Stimulated activated CD4-positive, alpha-beta T cell treated with anti-CD3 and anti-CD28 coated beads, Interleukin-4, amount 100 ng/mL, for 1 hour (primary cell): ENCODE measurements at places on chromosomes 7 and 10.

GRCh38 chr10:9824631-9825071 is 1193.0 kb upstream of the CELF2 start:
- no peak for DNase-seq

DNA sequence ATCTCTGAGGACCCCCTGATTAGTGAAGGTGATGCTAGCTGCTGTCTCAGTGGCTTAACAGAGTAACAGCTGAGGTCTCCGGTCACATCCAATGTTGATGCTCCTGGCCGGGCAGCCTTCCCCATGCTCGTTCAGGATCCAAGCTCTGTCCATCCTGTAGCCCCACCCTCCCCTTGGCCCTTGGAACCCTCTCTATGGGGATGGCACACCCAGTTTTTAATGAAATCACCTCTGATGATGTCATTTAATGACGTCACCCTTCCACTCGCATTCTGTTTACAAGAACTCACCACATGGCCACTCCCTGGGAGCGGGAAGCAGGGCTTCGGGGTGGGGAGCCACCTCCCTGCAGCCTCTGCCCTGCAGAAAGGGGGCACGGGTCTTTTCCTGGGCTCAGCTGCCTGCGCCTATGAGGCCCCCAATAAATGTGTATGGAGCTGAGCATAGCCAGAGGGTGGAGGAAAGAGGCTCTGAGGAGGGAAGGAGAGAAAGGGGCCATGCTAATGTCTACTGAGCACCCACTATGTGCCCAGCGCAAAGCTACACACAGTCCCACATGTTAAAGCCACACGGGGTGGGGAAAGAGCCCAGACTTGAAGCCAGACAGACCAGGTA is 95.5 kb downstream of the OAT start:
- DNase-seq: no peak

DNA sequence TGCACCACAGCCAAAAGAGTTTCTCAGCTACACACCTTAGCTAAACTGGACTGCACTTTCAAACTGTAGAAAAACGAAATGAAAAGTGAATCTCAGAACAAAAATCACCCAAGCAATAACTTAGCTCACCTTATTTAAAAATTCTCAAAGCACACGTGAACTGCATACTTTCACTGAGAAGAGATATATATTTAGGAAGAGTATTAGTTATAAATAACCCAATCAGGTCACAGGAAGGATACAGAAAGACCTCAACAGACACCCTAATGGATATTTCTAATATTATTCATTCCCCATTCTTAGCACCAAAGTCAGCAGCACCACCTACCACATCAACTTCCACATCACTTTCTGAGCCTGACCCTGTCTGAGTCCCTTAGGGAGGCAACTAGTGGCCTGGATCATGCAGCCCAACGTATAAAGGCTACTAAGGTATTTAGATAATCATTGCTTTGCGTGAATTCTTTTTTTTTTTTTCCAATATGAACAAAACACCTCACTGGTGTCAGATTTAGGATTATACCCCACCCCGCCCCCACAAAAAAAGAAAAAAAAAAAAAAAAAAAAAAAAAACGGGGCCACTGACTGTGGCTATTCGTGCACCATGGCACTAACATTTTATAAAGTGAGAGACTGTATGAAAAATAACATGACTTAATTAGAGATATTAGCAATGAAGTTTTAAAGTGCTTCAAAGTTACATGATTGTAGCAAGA is 2.6 kb downstream of the ABI1 start:
- DNase-seq: no peak

- DNase-seq: no peak
Observed at GRCh38 chr10:76911184-76911583, 726.4 kb downstream of the KCNMA1 start.

DNA sequence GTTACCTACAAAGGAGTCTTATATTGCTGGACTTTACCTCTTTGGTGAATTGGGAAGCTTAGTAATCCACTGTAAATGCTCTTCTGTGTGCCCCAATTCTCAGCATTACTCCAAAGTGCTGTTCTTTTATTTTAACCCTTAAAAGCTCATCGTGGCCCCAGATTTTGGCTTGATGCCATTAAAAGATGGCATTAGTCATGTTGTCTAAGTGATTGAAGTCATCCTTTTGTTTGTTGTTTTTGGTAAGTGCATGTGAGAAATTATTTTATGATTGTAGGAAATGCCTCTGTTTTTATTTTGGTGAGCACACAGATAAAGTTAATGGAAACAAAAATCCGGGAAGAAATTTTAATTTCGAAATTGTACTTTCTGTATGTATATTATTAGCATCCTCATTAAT is 82.5 kb upstream of the GATA3 start:
- DNase-seq: no peak

DNA sequence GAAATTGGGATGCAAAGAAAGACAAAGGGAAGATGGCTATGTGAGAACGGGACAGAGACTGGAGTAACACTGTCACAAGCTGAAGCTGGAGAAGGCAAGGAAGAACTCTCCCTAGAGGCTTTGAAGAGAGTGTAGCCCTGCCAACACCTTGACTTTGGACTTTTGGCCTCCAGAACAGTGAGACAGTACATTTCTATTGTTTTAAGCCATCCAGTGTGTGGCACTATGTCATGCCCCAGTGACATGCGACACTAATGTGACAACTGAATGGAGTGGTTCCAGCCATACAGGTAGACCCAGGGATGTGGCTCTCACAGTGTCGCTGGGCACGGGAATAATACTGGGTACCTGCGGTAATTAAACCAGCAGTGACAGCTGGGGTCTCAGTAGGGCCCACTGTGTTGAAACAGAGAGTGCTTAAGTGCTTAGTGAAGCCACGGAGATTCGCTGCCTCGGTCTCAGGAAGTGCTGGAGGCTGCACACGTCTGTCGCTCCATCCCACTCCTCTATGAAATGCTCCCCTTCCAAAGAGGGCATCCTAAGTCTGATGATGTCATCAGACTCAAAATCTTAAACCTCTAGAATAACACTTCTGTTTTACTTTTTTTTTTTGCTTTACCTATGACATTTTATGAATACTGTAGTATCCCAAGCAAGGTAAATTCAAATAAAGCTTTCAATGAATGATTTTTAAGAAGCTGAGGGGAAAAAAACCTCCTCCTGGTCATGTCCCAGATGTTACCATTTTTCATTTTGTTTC is 154.6 kb upstream of the RHEB start:
- DNase-seq: no peak

DNA sequence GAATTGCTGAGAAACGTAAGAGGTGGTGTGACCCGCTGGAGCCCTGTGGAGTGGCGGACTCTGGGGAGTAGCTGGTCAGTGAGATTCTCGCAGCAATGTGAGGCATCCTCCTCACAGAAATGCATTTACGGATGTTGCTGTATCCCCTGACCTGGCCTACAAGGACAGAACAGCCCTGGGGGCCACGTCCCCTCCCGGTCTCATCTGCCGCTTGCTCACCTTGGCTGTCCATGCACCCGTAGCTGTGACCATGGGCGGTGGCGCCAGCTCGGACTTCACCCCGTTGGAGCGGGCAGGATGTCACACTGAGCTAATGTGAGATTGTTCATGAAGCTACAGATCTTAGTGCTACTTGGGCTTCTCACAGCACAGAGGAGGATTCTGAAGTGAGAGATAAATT is 193.8 kb downstream of the EBF3 start:
- no peak for DNase-seq

DNA sequence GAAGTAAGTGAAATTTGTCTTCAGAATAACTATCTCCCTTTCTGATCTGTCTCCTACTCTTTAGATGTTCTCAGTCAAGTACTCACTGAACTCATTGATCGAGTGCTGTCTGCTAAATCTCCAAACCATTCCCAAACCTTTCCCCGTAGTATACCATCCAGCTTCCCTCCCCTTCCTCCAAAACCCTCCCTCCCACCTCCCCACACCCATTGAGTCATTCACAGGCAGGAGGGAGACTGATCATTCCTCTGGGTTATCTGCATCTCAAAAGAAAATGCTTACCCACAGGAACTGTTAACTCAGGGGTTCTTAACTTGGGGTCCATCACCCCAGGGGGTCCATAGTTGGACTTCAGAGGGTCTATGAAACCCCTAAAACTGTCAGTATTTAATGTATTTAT is 37.4 kb downstream of the GOT1 start:
- no peak for DNase-seq
